Glutamatergic neuron (in vitro differentiated cells): ENCODE measurements at places on chromosomes 4 and X. TPM values are rescaled to one million over a fixed set of nuclear protein-coding genes. Genes with fewer than 3 reads are reported as not detected.
A peak's percentile ranks its signal among the peaks of the same experiment; 100 is the strongest.

SPIN2A gene
- 1.5 TPM for total RNA-seq

SOD3 gene
- not detected for total RNA-seq

TRIM61 gene
- 0.34 TPM for total RNA-seq

RAB39B gene
- 20.9 TPM for total RNA-seq

PPID gene
- total RNA-seq = 22.1 TPM

- DNase-seq = peak; percentile 14
Observed at GRCh38 chrX:77731821-77732419, 54.1 kb downstream of the ATRX start.

DNA sequence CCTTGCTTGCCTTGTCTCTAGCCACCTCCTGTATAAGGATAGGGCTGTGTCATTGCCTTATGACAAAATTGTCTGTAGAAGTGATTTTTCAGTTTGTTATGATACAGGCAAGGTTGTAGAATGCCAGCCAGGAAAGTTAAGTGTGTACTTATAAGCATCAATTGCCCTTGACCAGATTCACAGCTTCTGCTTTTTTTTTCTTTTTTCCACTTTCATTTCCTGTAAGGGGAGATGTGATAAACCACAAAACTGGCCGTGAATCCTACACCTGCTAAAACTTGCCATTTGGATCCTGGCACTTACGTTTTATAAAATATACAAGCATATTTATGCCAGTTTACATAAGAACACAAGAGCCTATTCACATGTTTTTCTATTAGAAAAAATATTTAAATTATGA, 35.0 kb upstream of the BMPR1B start:
- DNase-seq = no peak

GRCh38 chr4:182409271-182409670, 166.1 kb downstream of the TENM3 start:
- DNase-seq = no peak

DNA sequence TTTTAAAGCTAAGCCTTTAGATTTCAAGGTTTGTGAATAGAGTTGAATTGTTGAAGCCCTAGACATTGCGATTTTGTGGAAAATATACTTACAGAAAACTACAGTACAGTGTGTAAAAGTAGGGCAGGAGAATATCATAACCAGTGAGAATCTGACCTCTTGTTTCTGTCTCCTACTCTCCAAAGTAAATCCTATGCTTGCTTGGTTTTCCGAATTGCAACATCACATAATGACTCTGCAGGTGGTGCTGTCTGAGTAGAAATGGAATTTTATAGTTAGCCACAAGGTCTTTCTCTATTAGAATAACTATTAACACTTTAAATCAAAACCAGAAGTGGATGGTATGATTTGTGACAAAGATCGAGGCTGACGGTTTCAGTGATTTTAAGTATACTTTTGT, 505.6 kb downstream of the RAPGEF2 start:
- no peak for DNase-seq

- no peak for DNase-seq
Observed at GRCh38 chrX:108437349-108438109, 693 bp downstream of the COL4A6 start.

- no peak for DNase-seq
Observed at GRCh38 chr4:110062166-110062565, 136.2 kb downstream of the ELOVL6 start.

DNA sequence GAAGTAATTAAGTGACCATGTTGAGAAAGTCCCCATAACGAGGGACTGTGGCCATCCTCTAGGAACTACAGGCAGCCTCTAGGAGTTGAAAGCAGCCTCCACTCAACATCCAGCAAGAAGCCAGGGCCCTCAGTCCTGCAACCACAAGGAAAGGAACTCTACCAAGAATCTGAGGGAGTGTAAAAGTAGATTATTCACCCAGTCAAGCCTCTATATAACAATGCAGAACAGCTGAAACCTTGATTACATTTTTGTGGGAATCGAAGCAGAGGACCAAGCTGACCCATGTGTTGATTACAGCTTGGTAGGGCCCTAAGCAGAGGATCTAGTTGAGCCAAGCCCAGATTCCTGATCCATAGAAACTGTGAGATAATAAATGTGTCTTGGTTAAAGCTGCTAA, 17.1 kb downstream of the RPS6KA6 start:
- no peak for DNase-seq

DNA sequence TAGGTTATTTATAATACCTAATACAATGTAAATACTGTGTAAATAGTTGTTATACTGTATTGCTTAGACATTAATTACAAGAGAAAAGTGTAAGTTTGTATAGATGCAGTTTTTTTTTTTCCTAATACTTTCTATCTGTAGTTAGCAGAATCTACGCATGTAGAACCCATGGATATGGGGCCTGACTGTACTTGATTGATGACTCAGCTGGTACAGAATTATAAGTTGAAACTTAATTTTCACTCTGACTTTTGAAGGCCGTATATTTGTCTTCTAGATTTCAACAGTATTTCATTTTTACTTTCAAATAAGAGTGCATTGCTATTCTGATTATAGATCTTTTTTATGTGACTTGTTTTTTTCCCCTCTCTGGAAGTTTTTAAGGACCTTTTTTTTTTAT, 30.8 kb upstream of the NDUFC1 start:
- DNase-seq = no peak

DNA sequence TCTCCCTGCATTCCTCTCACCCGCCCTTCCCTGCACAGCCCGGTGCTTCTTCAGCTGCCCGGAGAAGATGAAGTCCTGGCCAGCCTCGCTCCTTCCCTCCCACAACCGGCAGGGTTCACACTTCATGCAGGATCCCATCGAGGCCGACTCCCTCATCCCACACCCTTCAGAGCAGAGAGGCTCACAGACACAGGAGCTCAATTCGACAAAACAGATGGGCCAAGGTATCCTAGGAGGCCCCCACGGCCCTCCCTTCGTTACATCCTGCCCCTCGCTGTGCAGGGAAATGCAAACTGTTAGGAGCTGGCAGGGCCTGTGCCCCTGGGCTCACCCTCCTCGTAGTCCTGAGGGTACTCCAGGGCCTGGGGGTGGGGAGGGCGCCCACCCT, 238.1 kb downstream of the DHRSX start:
- DNase-seq = peak; percentile 44

DNA sequence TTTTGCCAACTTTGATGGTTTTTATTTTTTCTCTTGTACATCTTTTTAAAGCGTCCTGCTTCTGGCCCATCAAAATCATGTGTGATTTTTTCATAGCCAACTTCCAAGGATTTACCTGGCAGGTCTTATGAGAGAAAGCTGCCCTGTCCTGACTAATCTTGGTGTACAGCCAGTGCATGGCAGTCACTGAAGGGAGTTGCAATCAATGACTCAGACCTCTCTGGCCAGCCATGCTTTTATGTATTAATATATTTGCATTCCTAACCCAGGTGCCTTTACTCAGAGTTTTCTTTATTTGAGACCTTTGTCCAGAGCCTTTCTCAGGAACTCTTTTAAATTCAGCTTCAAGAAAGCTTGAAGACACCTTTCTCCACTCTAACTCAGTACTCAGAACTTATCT, 691.5 kb upstream of the HTR2C start:
- DNase-seq = no peak
